ENCODE measurements at places on chromosomes 1 and 21.

- no peak for DNase-seq
Measured at GRCh38 chr21:22120616-22121266, 1122.5 kb downstream of the NCAM2 start.

DNA sequence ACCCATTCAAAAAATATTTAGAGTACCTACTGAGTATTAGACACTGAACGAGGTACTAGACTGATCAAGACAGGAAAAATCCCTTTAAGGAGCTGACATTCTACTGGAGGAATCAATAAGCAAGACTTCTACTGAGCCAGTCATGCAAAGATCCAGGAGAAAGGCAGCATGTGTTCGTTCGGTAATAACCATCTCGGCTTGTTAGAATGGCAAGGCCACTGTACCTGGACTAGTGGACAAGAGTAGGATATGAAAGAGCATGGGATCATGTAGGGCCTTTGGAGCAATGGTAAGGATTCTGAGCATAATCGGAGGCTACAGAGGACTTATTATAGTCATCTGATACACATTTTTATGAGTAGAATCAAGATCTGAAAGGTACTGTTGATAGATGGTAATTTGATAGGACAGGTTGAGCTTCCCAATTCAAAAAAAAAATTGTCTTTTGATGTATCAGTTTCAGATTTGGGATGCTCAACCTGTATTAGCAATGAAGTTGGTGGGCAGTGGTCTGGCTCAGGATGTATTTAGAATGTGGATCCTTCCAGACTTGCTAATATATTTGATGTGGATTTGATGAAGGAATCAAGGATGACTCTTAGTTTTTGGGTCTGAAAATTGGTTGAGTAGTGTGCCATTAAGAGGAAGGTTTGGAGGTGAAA is 2.3 kb downstream of the COX20 start:
- no peak for DNase-seq

- no peak for DNase-seq
Measured at GRCh38 chr1:117232531-117232930, 21.8 kb upstream of the VTCN1 start.

DNA sequence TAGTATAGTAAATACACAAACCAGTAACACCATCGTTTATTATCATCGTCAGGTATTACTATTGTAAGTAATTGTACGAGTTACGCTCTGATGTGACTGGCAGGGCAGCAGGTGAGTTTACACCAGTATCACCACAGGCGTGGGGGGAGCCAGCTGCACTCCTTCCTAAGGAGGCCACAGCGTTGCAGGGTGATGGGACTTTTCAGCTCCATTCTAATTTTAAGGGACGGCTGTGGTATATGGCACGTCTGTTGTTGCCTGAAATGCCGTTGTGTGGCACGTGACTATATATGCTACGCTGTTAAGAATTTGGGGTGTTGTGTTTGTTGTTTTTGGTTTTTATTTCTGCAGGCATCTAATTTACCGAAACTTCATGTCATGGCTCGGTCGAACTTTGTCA is 164.8 kb upstream of the COL6A1 start:
- no peak for DNase-seq

- DNase-seq = no peak
Measured at GRCh38 chr1:90768098-90768497, 51.0 kb upstream of the BARHL2 start.

- no peak for DNase-seq
Measured at GRCh38 chr21:23541571-23541970, 2065.7 kb downstream of the MRPL39 start.

- DNase-seq = no peak
Measured at GRCh38 chr1:61539720-61540462, 185.1 kb downstream of the TM2D1 start.

DNA sequence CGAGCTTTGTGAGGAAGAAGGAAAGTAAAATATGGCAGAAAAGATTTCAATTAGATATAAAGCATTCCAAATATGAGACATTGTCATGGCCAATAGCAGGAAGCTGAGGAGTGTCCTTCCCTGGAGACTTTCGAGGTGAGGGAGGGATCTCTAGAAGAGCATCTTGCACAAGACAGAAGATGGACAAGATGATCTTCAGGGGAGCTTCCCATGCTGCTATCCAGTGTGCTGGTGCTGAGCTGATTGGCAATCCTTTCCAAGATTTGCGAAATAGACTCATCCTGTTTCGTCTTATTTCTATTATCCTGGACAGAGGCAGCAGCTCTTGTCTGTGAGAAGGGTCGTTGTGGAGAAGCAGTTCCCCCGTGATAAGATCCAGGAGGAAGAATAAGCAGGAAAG is 342.0 kb upstream of the CAMK1G start:
- DNase-seq = no peak

DNA sequence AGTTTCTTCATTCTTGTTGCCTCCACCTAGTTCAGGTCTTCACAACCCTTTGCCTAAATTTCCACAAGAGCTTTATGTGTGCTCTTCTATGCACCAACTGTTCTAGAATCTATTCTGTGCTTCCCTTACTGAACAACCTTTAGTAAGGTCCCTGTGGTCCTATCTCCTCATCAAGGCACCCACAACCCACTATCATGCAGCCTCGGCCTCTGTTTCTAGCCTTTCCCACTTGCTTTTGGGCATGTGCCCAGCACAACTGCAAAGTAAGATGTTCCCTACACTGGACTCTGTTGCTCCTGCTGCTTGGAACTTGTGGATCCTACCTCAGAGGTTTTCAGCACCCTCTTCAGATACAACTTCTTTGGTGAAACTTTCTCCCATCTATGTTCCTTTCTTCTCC is 2.4 kb upstream of the IER5 start:
- no peak for DNase-seq

DNA sequence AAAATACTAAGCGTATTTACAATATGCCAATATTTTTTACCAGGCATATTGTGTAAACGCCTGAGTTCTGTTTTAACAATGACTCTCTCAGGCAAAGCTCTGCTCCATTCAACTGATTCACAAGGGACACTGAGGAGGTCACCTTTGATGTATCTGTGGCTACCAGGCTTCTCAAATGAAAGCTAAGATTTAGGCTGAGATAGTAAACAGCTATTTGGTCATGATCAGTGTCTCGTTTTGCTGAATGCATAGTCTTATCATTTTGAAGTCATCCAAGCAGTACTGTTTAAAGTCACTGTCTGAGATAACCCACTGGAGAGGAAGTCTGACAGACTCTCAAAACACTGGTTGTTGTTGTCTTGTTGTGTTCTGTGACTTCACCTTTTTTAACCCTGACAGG is 13.7 kb upstream of the PLPPR5 start:
- no peak for DNase-seq

GRCh38 chr21:39852021-39852721 is 15.1 kb upstream of the PCP4 start:
- DNase-seq = no peak
